ENCODE measurements at places on chromosomes 6 and 20.

GRCh38 chr20:19888269-19888671 lies 128.9 kb upstream of the NAA20 start:
- DNase-seq, result no peak

DNA sequence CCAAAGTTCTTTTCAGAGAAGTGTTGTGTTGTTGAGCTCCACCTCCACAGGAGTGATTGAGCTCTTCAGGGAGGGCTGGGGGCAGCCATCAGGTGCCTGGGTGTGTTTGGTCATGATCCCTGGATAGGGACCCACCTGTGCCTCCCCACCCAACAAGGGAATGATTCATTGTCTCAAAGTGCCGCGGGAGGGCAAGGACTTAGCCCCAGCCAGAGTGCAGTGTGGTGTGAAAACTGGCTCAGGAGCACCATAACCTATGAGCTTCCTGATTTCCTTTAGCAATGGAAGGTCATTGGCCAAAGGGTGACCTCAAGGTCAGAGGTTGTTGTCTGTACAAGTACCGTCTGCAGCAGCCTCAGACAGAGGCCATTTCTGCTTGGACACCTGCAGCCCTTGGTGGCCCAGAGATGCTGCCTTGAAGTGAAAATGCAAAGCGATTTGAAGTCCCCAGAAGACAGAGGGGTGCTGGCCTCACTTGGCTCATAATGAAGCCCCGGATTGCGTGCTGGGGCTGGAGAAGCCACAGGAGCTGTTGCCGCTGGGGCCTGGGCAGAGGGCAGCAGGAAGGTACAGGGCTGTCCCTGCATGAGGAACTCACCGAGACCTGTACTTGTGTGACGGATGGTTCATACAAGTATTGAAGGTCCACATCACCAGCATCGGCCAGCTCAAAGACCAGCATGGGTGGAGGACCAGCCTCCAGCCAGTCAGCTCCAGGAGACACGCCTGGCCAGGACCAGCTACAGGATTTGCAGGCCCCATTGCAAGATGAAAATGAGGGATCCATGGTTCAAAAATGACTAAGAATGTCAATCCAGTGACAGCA lies 100.6 kb upstream of the DUSP22 start:
- DNase-seq, result no peak

GRCh38 chr6:169368200-169368599 lies 114.6 kb upstream of the THBS2 start:
- no peak for DNase-seq

DNA sequence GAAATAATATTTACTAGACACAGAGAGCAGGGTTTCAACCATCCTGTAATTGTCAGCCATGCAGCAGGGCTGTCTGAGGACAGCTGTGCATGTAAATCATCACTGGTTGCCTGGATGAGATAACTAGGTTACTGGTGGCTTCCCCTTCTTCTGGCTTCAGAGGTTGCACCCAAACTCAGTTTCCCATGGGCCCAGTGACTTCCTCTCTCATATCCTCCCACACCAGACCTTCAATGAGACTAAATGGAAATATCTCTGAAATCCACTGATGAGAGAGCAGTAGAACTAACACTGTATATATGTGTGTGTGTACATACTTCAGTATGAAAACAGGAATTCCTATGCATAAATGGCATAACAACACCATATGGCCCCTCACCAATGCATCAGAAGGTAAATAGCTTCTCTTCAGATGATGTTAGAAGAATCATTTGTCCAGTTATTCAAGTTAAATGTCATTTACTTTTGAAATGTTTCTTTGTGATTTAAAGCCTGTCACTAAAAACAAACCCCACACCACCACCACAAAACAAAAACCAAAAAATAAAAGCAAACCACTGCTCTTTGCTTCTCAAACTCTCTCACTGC lies 51.0 kb upstream of the IL20RA start:
- no peak for DNase-seq

GRCh38 chr20:21498195-21498594 lies 15.7 kb downstream of the NKX2-2 start:
- DNase-seq, result no peak

DNA sequence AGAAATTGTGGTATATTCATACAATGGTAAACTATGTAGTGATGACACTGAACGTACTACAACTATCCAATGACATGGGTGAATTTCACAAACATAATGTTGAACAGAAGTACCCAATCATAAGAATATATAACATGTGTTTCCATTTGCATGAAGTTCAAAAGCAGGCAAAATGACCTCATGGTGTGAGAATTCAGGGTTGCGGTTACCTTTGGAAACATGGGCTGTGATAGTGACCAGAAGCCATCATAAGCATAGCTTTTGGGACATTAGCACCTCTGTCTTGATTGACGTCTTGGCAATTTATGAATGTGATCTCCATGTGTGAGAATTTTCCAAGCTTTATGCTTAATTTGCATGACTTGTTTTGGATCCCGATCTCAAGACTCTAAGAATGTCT lies 500.1 kb upstream of the JAG1 start:
- no peak for DNase-seq

DNA sequence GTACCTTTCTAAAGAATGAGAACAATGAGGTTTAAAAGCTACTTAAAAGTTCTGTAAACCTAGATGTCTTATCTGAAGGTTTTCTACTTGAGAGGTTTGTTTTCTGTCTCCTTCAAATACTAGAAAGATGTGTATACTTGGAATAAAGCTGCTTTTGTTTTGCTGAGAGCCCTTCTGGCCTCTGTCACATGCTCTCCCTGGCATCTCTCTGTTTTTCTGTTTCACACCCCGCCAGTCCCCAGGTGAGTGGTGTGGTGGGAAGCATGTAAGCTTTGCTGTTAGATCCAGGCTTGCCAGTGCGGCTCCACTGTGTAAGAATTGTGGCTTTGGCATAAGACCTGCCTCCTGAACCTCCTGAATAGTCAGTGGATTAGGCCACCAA lies 56.8 kb downstream of the SNX9 start:
- DNase-seq, result no peak

All from cortex of kidney (tissue), 1 donor.